CD4-positive, alpha-beta T cell treated with Interleukin-21 for 1 hour (primary cell): ENCODE measurements at places on chromosomes 4 and X.

GRCh38 chr4:131302108-131302507 lies 1847.0 kb upstream of the PCDH10 start:
- no peak for DNase-seq

DNA sequence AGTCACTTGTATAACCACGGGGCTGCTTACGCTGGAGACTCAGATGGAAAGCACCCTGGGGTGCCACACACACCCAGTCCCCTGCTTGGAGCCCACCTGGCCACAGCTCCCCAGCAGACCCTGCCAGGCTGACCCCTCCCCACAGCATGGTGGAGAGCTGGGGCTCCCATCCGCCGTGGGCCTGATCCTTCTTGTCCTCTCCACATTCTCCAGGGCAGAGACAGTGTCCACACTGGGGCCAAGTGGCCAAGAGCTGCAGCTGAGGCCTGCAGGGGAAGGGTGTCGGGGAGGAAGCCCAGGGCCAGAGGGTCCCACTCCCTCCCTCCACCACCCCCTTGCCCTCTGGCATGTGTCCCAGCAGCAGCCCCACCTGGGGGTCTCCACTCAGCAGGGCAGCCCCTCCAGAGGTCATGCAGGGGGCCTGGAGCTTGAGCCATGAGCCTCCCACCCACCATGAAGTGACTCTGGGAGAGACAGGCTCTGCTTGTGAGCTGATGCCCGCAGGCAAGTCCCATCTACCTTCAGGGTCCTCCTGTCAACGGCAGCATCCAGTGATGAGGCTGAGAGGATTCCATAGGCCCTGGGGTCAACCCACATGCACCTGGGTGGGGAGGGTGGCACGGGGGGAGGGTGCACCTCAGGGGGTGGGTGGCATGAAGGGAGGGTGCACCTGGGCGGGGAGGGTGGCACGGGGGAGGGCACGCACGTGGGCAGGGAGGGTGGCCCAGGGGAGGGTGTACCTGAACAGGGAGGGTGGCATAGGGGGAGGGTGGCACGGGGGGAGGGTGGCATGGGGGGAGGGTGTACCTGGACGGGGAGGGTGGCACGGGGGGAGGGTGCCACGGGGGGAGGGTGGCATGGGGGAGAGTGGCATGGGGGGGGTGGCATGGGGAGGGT lies 56.4 kb downstream of the FAM53A start:
- no peak for DNase-seq

DNA sequence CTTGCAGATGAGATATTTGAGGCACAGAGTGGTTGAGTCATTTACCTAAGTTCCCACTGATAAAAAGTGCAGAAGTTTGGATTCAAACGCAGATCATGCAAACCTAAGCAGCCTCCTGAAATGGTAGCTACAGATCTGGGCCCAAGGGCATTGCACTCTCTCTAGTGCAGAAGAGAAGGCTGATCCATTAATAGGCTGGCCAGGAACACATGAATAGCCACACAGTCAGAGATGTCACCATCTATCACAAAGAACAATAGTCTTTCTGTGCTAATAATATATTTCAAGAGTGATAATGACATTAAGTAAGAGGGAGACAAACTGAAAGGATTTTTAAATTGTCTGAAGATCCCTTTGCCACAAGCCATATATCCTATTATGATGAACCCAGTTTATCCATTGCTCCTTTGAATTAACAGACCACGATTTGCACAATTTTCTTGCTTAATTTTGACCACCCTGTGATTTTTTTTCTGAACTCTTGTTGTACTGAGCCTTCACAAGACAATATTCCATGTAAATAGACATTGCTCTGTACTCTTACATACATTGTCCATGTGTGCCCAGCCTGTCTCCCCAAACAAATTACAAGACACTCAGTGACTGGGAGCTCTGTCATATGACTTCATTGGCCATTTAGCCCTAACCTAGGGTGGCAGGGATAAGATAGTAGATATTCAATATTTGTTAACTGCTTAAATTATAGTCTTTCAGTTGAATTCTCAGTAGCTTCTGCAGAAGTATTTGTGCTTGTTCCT lies 112.4 kb upstream of the RBPJ start:
- no peak for DNase-seq

GRCh38 chr4:114091546-114091945 lies 112.1 kb upstream of the ARSJ start:
- no peak for DNase-seq

- DNase-seq: no peak
These were observed 44.0 kb upstream of the EOLA2 start for GRCh38 chrX:149982310-149982709.

DNA sequence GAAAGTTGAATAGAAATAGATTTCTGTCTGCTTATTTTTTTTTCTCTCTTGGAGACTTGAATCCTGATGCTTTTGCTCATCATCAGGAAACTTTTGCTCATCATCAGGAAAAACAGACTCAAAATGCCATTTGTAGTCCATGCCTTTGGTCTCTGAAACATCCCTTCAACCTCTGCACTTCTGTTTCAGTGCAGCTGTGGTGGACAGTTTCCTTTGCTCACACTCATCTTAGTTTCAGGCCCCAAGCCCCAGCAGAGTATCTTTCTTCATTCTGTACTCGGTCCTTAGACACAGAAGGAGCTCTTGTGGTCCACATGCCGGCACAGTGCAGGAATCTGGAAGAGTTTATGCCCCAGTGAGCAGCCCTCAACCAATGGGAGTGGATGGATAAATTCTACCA lies 337.9 kb downstream of the PPP3CA start:
- DNase-seq: no peak
